ENCODE measurements at places on chromosomes 1 and 21. TPM values are rescaled to one million over a fixed set of nuclear protein-coding genes. Genes with fewer than 3 reads are reported as not detected.

- DNase-seq = no peak
Measured at GRCh38 chr21:46218906-46219590, 9.5 kb downstream of the LSS start.

Gene SLFNL1
- total RNA-seq = 31.3 TPM

DNA sequence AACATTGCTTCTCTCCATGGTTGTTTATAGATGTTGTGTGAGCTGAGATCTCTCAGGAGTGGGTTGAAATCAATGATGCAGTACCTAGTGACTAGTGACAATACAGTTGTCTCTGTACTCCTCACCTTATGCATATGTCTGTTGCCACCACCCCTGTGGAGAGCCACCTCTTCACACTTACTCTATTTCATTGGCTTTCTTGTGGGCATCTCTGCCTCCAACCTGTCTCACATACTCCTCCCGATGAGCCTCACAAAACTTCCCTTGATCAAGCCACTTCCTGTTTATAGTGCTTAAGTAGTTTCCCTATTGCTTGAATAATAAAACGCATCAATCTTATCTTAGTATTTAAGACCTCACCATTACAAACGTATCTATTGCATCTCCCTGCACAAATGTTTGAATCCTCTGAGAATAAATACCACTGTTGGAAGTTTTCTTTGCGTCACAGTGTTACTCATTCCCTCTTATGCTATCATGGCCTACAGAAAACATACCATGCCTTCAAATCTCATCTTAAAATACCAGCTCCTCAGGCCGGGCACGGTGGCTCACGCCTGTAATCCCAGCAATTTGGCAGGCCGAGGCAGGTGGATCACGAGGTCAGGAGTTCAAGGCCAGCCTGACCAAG lies 54.7 kb upstream of the GREM2 start:
- DNase-seq = no peak

GRCh38 chr1:1079408-1080121 lies 5.5 kb upstream of the RNF223 start:
- DNase-seq = peak; percentile 71

Gene ARHGAP29
- total RNA-seq = 31.0 TPM

Gene LCE3D
- total RNA-seq = not detected

Data from uterus (tissue), 4 donors.